ENCODE measurements at places on chromosomes 4 and X. TPM values are rescaled to one million over a fixed set of nuclear protein-coding genes. Genes with fewer than 3 reads are reported as not detected.

FRG2 gene
- not detected for total RNA-seq

DNA sequence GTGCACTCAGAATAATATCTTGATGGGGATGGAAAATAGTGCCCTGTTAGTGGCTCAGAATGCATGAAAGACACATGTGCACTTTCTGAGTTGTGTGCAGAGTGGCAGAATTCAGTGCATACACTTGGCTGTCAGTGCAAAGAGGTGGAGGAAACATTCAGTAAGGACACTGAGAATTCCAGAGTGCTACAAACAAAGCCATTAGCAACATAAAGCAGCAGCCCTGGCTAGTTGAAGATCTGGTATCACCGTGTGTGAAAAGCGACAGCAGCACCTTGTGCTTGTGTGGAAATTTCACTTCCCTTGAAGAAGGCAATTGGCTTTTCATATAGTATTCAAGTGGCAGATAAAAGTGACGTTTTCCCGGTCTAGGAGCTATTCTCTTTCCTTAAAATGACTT is 810.4 kb downstream of the TRIML1 start:
- DNase-seq, result no peak

- DNase-seq, result no peak
Observed at GRCh38 chr4:169945636-169946035, 80.6 kb downstream of the MFAP3L start.

- DNase-seq, result no peak
Observed at GRCh38 chrX:1400742-1401471, 9.0 kb upstream of the SLC25A6 start.

DNA sequence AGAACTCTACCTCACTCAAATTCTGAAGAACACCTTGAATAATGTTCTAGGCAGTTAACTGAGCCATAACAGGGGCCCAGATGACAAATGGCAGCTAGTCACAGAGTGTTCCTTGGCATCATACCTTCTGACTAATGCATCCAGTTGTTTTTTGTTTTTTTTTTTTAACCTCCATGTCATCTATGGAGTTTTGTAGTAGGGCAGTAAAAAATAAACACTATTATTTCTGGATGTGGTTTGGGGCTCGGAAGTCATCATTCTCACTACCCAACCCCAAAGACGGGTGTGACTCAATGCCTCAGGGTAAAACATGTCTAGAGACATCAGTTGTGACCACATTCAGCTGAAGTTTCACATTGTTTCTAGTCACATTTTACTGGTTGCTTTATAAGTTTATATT is 31.2 kb upstream of the MCF2 start:
- no peak for DNase-seq

Data from neural crest cell (in vitro differentiated cells).